NAMALWA (cell line): ENCODE measurements at places on chromosomes 3 and 15.

- DNase-seq, result no peak
These were observed 7.9 kb upstream of the FURIN start for GRCh38 chr15:90860450-90860849.

DNA sequence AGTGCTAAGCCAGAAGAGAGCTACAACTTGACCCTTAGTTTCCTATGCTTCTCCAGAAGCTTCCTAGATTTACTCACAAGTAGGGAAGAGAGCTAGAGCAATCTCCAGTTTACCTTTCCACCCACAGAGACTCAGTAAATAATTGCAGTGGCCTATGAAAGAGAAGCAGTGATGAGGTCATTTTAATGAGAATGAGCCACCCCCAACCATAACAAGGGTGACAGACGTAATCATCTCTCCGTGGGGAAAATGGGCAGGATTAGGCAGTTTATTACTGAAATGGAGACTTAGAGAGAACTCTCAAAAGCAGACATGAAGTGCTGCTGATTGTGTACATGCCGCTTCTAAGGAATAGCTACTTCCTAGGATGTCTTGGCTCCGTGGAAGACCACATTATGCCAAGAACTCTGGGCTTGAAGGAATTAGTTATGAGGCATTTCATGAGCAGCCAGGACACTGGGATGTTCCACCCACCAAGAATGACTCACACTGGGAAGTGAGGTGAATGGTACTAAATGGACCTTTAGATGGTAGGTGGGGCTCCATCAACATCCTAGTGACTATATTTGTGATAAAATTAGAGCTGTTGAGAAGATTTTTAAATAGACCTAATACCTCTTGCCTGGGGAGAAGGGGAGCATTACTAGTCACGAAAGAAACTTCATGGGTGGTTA lies 160.9 kb downstream of the EDEM1 start:
- DNase-seq, result no peak

DNA sequence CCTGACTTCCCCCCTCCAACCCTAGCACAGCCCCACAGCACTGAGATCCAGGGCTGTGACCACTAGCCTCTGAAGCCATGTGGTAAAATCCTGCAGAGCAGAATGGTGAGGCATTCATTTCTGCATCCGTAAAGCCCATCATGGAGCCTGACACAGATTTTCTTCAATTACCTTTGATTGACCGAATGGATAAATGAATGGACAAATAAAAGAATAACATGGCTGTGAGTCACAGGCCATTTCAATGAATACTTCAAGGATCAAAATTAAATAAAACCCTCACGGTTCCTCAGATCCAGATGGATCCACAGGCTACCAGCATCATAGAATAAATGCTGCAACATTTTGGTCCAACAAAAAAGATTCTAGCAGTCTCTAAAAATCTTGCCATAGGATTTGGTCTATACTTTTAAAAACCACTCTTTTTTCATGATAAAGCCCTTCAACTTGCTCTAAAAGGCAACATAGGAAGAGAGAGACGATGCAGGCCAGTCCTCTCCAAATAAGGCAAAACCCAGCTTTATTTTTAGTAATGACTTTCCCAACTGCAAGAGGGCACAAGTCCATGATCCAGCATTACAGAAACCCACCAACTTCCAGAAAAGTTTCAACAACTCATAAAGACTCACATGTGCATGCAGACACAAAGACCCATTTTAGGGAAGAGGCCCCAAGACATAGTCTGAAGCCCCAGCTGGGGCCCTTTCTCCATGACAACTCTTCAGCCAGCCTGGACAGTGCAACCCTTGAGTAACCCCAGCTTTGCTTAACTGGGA lies 52.4 kb upstream of the MRPS22 start:
- no peak for DNase-seq

- no peak for DNase-seq
These were observed 13.6 kb upstream of the WNT5A start for GRCh38 chr3:55500555-55501330.

DNA sequence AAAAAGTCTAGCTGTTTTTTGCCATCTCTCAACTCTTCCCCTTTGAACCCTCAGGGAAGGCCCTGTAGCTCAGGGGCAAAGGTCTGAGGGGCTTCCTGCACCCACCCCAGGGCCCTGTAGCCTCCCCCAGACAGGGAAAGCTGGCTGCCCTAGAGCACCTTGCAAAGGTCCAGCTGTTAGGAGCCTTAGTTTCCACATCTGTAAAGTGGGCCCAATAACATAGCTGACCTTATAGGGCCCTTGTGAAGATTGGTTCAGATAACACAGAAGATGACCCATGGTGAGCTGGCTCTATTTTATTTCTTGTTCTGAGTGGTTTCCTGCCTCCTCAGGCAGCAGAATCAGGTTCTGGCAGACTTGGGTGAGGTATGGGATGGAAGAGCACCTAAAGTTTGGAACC lies 55.2 kb upstream of the SMAD6 start:
- no peak for DNase-seq

- DNase-seq, result no peak
These were observed 54.3 kb upstream of the SNRPA1 start for GRCh38 chr15:101349047-101349951.

DNA sequence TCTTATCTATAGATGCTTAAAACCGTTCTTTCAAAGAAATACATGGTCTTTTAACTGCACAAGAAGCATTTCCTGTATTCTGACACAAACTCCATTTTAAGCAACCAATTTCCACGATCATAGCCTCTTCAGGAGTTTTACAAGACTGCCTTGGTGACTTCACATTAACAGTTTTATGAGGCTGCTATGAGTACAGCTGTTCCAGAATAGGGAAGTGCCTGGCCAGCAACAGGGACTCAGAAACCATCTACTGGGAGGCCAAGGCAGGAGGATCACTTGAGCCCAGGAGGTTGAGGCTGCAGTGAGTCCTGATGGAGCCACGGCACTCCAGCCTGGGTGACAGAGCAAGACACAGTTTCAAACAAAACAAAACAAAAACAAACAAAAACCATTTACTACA lies 78.4 kb downstream of the B3GNT5 start:
- no peak for DNase-seq

DNA sequence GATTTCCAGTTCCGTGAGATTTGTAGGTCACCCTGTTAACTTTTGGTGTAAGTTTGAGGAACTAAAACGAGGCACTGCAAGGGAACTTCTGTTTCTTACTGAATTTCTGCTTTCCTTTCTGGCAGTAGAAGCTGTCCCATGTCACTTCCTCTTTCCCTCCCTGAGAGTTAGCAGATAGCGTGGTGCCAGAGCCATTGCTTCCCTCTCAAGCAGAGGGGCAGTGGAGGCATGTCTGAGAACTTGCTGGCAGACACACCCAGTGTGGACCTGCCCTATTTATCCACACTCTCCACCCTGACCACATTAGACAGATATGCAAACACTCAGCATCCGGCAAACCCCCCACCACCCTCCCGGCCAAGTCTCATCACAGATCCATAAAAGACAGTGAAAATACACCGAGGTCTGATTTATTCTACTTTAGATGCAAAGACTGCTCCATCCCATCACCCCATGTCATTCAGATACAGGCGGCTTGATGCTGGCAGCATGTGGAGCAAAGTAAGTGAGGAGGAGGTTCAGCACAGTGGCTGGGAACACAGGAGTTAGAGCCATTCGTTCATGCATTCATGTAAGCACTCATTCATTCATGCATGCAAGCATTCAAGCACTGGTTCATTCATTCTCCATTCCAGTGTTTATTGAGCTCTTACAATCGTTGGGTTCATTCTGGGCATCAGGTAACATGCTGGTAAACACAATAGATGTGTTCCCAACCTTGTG lies 324.7 kb downstream of the SHQ1 start:
- peak; percentile 59 for DNase-seq

GRCh38 chr3:177807150-177807875 lies 610.0 kb upstream of the TBL1XR1 start:
- no peak for DNase-seq

DNA sequence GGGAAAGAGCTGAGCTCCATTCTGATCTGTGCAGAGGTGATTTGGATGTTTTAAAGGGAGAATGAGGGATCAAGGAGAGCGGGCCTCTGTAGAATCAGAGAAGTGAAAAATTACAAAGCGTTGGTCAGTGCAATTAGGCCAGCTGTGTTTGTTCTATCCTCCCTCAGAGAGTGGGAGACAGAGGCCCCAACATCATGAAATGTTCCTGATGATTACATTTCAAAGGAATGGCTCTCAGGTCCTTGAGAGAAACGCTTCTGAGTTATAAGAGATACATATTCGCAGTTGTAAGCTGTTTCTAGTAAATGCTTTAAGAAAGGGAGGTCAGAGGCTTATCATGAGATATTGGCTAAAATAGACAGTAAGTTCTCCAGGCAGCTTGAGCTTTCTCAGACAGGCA lies 15.7 kb upstream of the CAND2 start:
- DNase-seq, result no peak

GRCh38 chr15:99749386-99749785 lies 16.1 kb upstream of the LYSMD4 start:
- no peak for DNase-seq

GRCh38 chr15:40815042-40815698 lies 7.9 kb upstream of the DNAJC17 start:
- DNase-seq, result no peak

DNA sequence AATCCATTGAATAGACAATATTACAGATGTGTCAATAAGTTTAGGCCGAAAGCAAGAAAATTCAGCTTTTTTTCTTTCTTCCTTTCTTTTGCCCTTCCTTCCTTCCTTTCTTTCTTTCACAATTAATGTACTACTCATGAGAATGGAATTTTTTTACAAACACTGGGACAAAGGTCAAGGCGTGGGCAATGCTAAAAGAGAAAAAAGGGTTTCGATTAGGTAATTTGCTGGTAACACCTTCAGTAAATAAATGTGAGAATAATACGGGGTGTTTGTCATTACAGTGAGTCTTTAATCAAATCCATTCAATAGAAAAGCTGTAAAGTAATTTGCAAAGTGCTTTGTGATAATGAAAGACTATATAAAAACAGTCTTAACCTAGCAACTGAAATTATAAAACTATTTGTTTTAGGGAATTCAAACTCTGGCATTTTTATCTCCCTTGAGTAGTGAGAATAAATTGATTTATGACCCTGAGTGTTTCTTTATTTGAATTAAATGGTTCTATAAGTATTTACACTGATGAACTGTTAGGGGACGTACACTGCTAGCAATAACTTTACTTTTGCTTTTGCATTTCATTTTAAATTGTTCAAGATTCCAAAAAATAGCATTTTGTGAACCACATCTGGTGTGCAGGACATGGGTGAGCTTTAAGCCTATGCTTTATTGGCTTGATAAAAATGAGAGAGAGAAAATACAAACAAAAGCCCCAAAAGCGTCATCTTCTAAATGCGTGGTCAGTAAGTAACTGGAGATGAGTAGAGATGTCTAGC lies 104.2 kb upstream of the THRB start:
- DNase-seq, result no peak

GRCh38 chr3:2921903-2922302 lies 188.3 kb downstream of the IL5RA start:
- DNase-seq, result peak; percentile 55

GRCh38 chr3:126353694-126354321 lies 3.4 kb downstream of the KLF15 start:
- DNase-seq, result no peak

DNA sequence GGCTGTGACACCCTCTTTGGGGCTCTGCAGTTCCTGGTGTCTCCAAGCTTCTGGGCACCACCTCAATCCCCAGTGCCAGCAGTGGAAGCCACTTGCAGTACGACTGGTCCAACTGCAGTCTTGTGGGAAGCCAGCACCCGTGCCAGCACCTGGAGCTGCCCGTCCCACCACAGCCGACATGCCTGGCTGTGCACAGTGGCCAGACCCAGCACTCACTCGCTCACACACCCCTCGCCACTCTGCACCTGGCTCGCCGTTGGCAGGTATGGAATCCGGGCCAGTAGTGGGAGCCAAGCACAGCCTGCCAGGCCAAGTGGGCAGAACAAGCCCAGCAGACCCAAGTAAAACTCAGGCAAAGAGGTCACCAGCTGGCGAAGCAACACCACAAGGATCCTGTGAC lies 64.1 kb upstream of the IMPG2 start:
- no peak for DNase-seq

- no peak for DNase-seq
These were observed 93.4 kb upstream of the CTDSPL start for GRCh38 chr3:37768107-37768809.

- DNase-seq, result peak; percentile 36
These were observed 31.6 kb downstream of the ZDHHC19 start for GRCh38 chr3:196179380-196180308.

DNA sequence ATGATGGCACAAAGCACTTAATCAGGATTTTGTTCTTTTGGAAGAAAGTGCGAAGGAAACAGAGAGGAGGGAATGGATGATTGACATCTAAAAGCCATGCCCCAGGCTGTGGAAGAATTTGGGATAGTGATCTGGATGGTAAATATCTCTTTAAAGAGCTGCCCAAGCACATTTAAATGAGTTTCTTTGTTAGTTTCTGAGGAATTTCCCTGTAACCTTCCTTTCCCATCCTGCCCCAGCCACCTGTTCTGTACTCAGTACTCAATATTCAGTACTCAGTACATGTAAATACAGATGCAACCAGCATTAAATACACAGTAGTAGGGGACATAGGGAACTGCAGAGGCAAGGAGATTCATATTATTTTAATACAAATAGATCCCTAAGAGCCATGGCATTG lies 7.8 kb upstream of the CORO2B start:
- no peak for DNase-seq

DNA sequence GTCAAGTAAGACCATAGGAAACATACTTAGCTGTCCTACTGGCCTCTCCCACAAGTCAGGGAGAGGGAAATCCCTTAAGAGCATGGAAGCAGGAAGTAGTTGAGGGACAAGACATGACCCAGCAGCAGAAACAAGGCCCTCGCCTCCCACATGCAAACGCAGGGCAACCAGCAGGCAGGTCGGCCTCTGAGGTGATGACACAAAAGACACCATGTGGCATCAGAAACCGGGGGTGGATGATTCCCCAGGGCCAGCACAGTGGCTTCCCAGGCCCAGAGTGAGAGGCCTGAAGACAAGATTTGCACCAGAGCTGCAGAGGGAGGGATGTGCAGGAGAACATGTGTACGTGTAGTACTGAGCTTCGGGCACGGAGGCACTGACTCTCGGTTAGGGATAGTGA lies 26.3 kb downstream of the PXYLP1 start:
- DNase-seq, result no peak

DNA sequence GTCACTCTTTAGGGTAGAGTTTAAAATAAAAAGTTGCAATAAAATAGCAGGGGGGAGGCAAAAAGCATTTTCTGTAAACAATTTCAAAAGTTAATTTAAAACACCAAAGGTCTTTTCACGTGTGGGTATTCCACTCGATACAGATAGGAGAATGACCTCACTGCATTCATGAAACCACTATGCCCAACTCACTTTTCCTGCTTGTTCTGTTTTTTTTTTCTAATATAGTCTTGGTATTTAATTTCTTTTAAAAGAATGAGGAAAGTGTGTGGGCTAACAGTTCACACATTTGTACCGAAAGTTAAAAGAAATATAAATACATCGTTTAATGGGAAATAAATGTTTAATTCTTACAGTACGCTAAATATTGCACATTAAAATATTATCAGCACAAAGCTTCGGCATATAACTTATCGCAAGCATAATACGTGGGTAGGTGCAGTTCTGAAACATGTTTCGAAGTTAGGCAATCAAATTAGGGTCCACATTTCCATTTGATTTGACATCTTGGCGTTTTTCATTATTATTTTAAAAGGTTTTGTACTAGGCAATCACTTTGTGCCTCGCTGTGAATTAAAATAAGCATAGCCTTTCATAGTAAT lies 41.4 kb downstream of the VGLL4 start:
- no peak for DNase-seq

GRCh38 chr3:14467814-14468620 lies 65.6 kb downstream of the SLC6A6 start:
- peak; percentile 60 for DNase-seq

- DNase-seq, result no peak
These were observed 31.1 kb downstream of the ACKR4 start for GRCh38 chr3:132628157-132628556.
